ENCODE measurements at places on chromosomes 11 and 22.
A peak's percentile ranks its signal among the peaks of the same experiment; 100 is the strongest.

DNA sequence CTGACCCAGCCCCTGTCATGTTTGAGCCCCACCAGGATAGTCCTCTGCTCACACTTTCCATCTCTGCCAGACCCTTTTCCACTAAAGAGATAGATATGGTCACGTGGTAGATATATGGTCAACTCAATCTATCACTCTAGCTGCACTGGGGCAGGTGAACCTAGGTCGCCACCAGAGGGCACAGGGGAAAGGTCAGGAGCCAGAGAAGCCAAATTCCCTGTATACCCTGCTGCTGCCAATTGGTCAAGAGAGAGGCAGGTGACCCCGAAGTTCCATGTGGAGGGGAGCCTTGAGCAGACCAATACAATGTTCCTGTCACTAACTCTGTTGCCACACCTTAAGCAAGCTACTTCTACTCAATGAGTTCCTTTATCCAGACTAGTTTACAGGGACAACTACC lies 101.1 kb upstream of the GALNT18 start:
- DNase-seq, result no peak

GRCh38 chr11:9259981-9260837 lies 4.9 kb downstream of the DENND5A start:
- no peak for DNase-seq

GRCh38 chr11:19970944-19971343 lies 189.3 kb downstream of the DBX1 start:
- DNase-seq, result no peak

DNA sequence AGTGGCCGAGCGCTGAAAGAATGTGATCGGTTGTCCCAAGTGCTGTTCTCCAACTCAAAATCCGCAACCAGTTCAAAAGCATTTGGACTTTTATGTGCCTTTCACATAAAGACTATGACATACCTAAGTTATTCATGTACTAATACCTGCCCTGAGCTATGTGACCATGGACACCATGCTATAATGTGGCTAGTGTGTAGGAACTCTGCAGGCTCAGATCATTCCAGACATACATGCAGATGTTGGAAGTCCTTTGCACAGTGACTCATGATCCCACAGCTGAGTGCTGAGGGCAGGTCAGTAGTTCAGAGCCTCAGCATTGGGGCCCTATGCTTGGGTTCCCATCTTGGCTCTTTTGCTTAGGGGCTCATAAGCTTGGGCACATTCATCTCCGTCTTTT lies 95.4 kb downstream of the IGLL1 start:
- no peak for DNase-seq

GRCh38 chr11:132771746-132772145 lies 760.6 kb downstream of the OPCML start:
- no peak for DNase-seq

GRCh38 chr22:25742918-25743708 lies 1.1 kb downstream of the MYO18B start:
- no peak for DNase-seq

- no peak for DNase-seq
These were observed 11.8 kb downstream of the RNF121 start for GRCh38 chr11:71940561-71941219.

GRCh38 chr22:17098379-17098819 lies 13.6 kb downstream of the IL17RA start:
- no peak for DNase-seq

DNA sequence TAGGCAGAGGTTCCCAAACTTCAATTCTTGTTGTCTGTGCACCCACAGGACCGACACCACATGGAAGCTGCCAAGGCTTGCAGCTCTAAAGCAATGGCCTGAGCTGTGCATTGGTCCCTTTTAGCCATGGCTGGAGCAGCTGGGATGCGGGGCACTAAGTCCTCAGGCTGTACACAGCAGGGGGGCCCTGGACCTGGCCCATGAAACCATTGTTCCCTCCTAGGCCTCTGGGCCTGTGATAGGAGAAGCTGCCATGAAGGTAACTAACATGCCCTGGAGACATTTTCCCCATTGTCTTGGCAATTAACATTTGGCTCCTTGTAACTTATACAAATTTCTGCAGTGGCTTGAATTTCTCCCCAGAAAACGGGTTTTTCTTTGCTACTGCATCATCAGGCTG lies 43.6 kb upstream of the SLC6A5 start:
- no peak for DNase-seq

GRCh38 chr11:5036669-5037068 lies 9.7 kb upstream of the OR52J3 start:
- no peak for DNase-seq

- DNase-seq, result peak; percentile 4
These were observed 25.0 kb downstream of the MTMR3 start for GRCh38 chr22:29907753-29908515.

DNA sequence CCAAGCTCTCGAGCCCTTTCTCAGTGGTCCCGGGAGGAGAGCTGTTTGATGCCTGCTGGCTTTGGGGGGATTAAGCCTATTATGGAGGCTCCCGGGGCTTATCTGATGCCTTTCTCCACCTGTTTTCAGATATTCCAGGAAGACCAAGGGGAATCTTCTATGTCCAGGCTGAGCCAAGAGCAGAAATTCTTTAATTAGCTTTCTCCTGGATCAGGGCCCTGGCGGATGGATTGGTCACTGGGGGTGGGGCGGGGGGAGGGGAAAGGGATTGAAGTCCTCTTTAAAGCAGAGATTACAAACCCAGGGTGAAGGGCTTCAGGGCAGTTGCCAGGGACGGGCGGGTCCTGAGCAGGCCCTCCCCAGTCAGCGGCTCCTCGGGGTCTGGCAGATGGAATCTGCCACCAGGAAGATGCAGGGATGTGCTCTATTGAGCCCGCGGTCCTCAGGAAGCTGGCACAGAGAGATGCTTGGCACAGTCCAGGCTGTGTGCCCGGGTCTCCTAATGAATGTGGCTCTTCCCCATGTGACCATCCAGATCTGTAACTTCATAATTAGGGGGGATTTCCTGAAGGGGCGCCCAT lies 33.6 kb downstream of the MACROD1 start:
- DNase-seq, result no peak

- DNase-seq, result no peak
These were observed 343.1 kb upstream of the SYN3 start for GRCh38 chr22:33401291-33401690.

DNA sequence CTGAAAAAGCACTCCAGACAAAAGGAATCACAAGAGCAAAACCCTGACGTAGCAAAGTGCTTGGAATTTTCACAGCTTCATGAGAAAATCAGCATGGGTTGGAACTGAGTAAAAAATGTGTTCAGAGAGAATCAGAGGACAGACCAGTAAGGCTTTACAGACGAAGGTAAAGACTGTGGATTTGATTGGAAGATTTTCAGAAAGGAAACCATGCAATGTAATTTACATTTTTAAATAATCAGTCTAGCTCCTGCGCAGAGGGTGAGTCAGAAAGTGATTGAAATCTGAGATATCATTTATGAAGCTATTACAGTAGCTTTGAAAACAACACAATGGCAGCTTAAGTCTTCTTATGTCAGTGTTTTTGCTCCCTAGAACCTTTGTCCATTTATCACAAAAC lies 1122.3 kb downstream of the LRRC4C start:
- no peak for DNase-seq

- no peak for DNase-seq
These were observed 21.4 kb upstream of the CRTAM start for GRCh38 chr11:122816761-122817520.

GRCh38 chr11:1500466-1501420 lies 14.2 kb upstream of the MOB2 start:
- no peak for DNase-seq

DNA sequence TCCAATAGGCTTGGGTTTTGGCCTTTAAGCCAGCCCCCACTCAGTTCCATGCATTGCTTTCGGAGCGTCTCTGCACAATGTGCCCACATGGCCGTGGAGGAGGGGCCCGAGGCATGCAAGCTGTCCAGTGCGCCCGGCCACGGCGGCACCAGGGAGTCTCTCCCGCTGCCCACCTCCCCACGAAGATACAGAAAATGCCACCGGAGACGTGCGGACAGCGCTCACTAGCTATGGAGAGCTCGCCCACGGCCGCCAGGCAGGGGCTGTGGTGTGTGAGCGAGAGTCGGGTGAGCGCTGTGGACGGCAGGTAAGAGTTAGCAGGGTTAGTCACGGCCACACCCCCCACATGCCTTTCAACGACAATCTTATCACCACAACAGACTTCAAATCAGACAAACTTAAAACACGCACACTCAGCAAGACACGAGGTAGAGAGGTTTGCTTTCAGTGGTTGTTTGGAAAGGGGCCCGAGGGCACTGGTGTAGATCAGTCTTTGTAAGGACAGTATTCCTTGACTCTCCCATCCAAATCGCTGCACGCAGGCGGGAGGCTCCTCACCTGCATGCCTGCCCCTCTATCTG lies 18.7 kb upstream of the BID start:
- no peak for DNase-seq

- DNase-seq, result no peak
These were observed 7.9 kb upstream of the C1QTNF6 start for GRCh38 chr22:37195921-37196320.

GRCh38 chr11:30868626-30869081 lies 282.5 kb upstream of the MPPED2 start:
- DNase-seq, result no peak

Measured in stimulated activated CD4-positive, alpha-beta T cell treated with anti-CD3 and anti-CD28 coated beads, Interleukin-1b, Interleukin-23, amount 100 ng/mL, for 4 hours (primary cell).